ENCODE measurements at places on chromosomes 3 and 15.

DNA sequence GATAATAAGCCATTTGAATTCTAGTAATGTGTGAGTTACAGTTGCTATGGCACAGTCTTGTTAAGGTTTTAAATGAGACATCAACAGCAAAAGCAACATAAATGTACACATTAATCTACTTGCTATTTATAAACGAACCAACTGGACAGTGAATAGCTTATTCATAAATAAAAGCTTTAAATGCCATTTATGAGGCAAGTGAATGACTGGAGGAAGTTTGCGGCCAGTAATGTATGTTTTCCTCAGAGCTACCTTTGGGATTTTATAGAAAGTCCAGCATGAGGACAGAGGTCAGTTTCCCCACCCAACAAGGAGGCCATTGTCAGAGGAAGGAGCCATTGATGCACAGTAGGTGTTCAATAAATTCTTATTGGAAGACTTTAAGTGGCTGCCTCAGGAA is 48.0 kb upstream of the PXYLP1 start:
- no peak for DNase-seq

GRCh38 chr3:23539185-23539584 is 266.6 kb upstream of the UBE2E1 start:
- DNase-seq: no peak

DNA sequence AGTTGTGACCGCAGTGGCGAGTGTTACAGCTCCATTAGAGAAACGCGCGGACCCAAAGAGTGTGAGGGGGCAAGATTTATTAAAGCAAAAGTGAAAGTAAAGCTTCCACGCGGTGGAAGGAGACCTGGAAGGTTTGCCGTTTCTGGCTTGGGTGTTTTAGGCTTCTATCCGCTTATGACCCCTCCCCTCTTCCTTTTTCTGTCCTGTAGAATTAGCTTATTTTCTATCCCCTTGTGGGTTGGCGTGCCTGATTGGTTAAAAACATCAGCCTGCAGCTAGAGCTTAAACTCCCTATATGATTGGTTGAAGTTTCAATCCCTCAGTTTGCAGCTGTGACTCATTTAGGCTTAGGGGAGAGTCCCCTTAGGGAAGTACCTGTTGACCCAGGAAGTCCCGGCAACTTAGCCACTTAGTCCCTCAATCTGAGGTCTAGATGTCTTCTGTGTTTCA is 39.6 kb downstream of the C3orf38 start:
- DNase-seq: no peak

DNA sequence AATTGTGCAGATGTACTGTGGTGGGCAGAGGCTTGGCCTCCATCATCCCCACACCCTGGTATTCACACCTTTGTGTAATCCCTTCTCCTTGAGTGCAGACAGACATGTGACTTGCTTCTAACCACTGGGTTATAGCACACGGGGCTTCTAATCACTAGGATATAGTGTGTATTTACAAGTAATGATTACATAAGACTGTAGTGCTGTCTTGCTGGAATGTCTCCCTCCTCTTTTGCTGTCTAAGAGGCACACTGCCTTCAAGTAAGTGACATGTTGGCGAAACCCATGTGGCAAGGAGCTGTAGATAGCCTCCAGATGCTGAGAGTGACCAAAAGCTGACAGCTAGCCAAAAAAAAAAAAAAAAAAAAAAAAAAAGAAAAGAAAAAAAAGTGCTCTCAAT is 542.7 kb upstream of the MDFIC2 start:
- DNase-seq: no peak

DNA sequence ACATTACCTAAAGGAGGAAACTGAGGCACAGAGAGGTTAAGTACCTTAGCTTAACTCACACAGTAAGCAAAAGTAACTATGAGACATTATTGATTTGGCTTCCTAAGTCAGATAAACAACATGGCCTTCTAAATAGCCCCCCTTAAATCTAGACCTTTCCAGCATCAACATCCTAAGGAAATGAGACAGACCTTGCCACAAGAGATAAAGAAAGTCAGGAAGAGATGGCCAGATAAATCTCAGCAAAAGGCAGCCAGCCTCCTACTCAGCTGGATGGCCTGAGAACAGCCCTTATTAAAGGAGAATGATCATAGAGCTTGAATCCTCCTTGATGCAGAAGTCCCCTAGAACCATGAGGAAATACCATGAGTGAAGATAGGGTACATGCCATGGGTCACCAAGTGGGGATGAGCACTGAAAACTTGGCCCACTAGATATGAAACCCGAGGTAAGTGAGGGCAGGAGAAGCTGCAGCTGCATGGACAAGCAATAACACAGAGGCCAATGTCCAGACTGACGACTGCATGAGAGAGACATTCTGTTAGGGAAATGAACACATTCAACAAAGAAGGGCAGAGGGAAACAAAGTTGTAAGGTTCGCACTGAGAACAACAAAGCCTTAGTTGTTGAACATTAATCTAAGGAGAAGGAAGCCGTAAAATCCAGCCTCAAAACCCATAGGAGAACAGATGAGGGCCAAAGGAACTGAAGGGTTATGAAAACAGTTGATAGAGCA is 69.6 kb downstream of the ZIC4 start:
- DNase-seq: no peak

GRCh38 chr3:7640787-7641186 is 779.9 kb downstream of the GRM7 start:
- no peak for DNase-seq

DNA sequence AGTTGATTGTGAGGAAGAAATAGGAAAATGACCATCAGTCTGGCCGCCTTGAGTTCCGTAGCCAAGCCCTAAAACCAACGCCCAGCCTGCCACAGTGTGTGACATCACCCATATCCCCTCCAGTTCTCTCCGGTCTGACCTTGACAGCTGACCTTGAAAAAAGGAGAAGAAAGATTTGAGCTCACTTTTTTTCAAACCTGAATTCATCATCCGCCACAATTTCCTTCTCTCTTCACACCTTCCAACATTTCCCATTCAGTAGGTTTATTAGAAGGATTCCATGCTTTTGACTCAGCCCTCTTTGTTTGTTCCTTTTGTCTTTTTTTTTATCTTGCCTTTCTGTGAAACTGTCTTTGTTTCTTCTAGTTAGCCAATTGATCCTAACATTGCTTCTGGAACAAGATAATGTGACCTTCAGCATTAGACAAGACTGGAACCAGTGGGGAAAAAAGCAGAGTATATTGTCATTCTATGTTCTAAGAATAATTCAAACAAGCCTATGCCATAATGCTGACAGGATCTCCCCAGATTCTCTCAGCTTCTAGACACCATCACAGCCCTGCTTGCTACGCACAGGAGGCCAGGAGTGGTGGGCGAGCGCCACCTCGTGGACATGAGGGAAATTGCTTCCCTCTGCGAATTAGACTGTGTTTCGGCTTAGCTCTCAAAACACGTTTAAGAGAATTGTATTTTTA is 283.1 kb downstream of the FGF12 start:
- DNase-seq: peak; percentile 49

- DNase-seq: peak; percentile 99
Observed at GRCh38 chr3:38031022-38031994, 1.9 kb upstream of the PLCD1 start.

DNA sequence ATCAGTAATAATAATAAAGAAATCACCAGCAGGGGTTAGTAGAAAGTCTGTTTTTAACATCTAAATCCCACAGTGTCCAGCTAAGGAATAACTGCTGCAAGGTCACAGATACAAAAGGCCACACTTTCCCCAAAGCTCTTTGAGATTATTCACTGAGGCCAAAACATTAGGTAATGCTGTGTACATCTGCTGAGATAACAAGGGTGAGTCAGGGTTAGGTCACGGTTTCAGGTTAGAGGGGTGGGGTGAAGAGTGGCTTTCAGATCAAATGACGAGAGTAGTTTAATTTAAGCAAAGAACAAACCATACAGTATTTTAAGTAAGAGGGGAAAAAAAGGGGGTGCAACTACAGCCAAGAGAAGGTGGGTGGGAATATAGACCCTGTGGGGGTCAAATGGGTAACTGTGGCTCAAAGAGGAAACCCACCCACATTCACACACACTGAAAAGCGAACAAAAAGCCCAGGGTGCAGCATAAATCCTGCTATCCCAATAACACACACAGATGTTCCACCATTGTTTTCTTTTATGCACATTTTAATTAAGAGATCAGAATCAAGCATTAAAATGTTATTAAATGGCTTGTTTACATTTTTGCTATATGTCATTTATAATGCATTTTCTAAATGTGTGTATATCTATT is 412.9 kb downstream of the TIGIT start:
- DNase-seq: peak; percentile 16

GRCh38 chr3:42501321-42501680 is 1.1 kb upstream of the VIPR1 start:
- DNase-seq: no peak

DNA sequence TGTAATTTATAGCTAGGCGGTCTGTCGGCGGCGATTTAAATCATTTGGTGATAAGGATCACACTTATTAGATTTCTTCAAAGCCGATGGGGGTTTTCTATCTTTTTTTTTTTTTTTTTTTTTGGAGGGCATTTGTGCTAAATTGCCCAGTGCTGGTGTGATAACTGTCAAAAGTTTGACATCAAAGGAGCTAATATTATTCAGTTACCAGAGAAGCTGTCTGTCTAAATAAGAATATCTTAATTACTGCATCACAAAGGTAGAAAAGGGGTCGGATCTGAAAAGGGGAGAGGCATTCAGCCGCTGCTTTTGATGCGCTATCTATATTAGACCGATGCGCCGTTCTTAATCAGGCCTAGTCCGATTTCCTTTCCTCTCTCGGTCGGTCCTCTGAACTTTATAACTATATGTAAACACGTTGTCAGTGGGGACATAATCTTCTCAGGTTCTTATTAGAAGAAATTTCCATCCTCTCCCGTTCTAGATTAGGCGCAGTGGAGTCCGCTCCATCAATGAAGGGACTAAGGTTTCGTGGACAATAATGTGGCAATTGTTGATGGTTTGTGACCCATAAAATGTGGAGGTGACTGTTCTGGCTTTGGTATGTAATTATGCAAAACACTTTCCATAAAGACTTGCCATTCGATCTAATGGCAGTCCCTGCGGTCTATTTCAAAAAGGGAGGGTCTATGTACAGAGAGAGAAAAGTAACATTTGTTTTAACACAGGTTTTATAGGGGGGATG is 31.7 kb downstream of the NR2F2 start:
- DNase-seq: no peak

DNA sequence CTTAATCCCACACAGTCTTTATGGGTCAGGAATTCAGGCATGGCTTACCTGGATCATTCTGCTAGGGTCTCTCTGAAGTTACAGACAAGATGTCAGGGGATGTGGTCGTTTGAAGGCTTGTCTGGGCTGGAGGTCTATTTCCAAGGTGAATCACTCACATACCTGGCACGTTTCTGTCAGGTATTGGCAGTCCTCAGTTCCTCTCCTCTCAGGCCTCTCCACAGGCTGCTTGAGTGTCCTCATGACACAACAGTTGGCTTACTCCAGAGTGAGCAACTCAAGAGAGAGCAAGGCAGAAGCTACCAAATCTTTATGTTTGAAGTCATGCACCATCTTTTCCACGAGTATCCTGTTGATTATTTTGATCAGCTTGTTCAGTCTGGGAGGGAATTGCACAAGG is 43.9 kb upstream of the PARP14 start:
- DNase-seq: no peak

GRCh38 chr3:139757448-139758030 is 79.8 kb upstream of the NMNAT3 start:
- no peak for DNase-seq

DNA sequence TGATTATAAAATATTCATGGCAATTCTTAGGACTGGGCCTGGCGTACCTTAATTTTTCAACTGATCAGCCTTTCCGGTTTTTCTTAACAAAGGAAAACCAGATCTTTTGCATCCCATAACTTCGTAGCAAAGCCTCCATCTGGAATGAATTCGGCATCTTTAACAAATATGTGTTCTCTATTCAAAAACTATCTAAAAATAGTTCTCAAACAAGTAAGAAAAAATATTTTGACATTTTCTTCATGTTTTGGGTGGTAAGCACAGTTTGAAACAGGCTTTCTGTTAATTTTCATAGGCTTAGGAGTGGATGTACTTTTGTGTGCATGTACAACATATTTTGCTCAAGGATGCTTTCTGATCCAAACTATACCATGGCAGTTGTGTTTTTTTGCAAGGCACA is 55.1 kb downstream of the RBMS3 start:
- no peak for DNase-seq

DNA sequence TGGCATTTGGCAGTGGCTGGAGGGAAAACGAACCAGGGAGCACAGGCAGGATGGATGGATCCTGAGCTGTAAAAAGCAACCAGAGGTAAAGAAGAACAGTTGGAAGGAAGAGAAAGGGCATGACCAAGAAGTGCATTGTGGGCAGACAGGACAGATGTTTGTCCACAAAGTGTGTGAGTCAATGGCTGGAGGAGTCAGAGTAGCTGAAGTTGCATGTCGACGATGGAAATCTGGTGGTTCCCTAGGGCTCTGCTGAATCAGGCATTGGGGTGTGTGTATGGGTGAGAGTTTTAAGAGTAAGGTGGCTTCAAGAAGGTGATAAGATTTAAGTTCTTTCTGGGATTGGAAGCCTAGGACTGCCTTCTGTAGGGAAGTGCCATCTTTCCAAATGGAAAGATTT is 214.0 kb upstream of the BHLHE40 start:
- no peak for DNase-seq

DNA sequence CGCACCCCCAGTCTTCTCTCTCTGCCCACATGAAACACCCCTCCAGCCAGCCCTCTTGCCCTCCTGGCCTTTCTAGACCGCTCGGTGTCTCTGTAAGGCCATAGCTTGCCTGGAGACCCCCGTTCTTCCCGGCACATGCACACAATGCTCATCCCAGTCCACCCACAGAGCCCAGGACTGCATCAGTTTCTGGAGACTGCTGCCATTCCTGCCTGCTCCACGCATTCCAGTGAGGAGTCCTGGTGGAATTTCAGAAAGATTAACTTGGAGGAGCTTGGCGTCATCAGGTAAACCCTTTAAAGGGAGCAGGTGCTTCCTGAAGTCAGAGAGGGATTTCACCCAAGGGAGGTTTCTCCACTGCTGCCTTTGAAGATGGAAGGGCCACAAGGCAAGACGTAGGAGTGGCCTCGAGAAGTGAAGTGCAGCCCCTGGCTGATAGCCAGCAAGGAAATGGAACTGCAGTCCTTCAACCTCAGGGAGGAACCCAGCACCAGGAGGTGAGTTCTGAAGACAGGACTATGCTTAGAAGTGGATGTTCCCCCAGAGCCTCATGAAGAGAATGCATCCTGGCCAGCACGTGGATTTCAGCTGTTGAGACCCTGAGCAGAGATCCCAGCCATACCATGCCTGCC is 19.2 kb downstream of the SLC41A3 start:
- no peak for DNase-seq

- no peak for DNase-seq
Observed at GRCh38 chr15:58311556-58311955, 120.2 kb upstream of the LIPC start.

- DNase-seq: peak; percentile 62
Observed at GRCh38 chr3:37967260-37967881, 23.2 kb upstream of the VILL start.

All from H54 (cell line).